ENCODE measurements at places on chromosomes 4 and X.

DNA sequence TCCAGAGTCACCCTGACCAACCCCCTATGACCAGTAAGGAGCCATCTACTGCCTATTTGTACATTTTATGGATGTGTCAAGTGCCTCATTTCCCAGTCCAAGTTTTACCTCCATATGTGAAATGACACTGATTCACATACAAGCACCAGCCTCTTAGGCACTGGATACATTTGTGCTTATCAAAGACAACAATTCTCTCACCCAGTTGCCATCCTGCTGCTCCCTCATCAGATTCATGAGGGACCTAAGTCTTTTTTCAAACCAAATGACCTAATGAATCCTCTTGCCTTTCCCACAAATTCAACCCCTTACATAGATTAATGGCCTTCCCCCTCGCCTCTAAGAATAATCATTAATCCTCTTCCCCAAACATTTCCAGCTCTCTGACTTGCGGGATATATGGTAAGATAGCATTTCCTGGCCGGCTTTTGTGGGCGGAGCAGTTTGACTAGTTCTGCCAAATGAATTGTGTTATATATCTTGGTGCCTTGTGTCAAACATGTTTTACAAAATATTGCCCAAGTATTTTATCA is 233.9 kb downstream of the ARAP2 start:
- no peak for DNase-seq

- DNase-seq: no peak
These were observed 1175.6 kb downstream of the TECRL start for GRCh38 chr4:63233671-63234070.

DNA sequence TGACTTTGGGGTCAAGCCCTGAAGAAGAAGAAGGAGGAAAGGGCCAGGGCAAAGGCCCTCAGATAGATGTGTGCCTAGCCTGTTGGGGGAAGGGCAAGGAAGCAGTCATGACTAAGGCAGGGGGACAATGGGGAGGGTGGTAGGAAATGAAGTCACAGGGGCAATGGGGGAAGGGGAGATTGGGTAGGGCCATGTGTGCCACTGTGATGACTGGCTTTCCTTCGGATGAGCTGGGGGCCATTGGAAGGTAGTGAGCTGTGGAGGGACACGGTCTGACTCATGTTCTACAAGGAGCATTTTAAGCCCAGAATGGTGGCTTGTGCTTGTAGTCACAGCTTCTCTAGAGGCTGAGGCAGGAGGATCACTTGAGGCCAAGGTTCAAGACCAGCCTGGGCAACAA is 642.0 kb downstream of the MID1IP1 start:
- no peak for DNase-seq

DNA sequence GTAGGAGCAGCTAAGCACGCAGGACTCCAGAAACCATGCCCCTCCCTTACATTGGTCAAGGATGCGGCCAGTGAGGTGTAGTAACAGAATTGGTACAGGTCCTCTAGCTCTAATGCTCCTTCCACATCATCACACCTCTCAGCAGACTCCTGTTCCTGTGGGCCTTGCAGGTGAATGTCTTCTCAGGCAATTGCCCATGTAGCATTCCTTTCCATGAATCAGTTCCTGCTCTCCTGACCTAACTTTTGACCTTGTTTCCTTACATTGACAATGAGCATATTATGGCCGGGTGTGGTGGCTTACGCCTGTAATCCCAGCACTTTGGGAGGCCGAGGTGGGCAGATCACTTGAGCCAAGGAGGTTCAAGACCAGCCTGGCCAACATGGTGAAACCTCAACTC is 31.3 kb downstream of the MAP7D3 start:
- no peak for DNase-seq

DNA sequence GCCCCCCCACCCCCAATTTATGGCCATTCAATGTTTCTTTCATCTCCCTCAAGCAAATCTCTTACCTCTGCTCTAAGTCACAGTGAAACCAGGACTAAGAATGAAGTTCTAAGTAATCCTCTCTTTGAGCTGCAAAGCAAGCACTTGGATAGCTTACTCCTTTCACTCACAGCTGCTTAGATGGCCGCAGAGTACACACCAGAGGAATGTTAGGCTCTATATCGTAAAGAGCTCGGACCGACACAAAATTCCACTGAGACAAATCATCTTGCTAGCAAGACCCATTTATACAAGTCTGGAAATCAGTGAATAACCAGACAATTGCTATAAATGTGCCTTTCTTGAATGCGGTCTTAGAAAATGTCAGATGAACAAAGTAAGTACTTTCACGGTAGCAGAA is 135.0 kb downstream of the IDS start:
- DNase-seq: no peak

- no peak for DNase-seq
These were observed 444 bp upstream of the ARHGAP6 start for GRCh38 chrX:11666164-11666563.

DNA sequence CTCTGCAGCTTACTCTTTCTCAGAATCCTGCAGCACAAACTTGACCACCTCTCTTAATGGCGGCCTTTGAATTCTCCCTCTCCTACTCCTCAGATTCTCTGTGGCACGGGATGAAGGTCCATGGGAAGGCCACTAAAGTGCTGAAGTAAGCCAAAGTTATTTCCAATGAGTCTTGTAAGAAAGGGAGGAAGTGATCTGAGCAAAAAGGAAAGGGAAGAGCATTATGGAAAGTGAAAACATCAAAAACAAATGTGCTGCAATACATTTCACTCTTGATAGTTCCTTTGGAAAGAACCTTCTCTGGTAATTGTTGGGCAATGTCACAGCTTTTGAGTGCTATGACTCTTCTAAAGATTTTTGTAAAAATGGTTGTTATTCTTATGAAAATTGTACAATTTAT is 54.3 kb upstream of the CAMK2D start:
- DNase-seq: no peak

- DNase-seq: no peak
These were observed 61.0 kb downstream of the ZCCHC12 start for GRCh38 chrX:118884552-118885138.

DNA sequence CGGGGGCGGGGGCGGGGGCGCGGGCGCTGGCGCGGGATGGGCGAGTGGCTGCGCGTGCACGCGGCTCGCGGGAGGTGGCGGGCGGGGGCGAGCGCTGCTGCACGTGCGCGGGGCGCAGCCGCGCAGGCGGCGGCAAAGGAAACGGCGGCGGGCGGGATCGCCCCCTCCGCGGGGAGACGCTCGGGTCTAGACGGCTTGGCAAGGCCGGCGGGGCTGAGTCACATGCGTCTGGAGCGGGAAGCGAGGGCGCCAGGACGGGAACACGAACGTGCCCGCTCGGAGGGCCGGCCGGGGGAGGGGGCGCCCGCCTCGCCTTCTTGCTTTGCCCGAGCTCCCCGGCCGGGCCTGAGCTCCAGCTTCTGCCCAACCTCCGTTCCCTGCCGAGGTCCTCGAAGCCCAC is 4.3 kb upstream of the HAUS7 start:
- peak; percentile 26 for DNase-seq

DNA sequence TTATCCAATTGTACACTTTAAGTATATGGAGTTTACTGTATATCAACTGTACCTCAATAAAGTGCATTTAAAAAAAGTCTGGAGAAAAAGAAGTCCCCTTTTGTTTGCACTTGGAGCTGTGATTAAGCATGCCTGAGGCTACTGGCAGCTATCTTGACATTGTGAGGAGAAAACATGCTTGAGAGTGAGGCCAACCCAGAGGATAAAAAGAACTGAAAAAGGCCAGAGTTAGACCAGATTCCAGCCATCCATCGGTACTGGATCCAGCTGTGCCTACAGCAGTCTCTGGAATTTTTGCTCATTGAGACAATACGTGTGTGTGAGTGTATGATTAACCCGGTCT is 57.4 kb downstream of the LGI2 start:
- no peak for DNase-seq

GRCh38 chrX:100731441-100732281 is at the start of gene SYTL4:
SYTL4 (minus strand) TSS chrX:100732121; CDS start chrX:100702037, 30,084 bp downstream.
- no peak for DNase-seq

GRCh38 chr4:170988446-170988845 is 824.8 kb upstream of the GALNTL6 start:
- no peak for DNase-seq

DNA sequence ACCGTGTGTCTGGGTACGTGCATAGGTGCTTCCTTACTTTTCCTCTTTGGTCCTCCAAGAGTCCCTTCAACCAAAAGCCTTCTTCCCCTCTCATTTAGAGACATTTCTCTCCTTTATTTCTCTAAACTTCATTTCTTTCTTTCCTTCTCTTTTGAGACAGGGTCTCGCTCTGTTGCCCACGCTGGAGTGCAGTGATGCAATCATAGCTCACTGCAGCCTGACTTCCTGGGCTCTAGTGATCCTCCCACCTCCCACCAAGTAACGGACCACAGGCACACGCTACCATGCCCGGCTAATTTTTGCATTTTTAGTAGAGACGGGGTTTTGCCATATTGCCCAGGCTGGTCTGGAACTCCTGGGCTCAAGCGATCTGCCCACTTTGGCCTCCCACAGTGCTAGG is 42.2 kb downstream of the ACOX3 start:
- DNase-seq: no peak

DNA sequence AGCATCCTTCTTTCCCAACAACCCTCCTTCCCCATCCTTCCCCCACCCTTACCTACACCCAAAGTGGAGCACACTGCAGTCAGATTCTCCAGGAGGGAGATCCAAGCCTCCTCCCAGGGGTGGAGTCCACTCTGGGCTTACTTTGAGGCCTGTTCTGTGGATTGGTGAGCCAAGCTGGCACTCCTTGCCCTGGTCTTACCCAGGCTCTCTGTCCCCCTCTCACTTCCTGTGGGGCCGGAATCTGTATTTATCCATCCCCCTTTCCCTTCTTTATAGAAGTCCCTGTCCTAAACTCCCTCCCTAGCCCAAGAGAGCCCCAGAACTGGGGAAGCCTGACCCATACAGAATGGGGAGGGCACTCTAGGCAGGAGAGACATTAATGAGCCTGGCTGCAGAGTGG is 3.2 kb upstream of the TSPYL2 start:
- DNase-seq: no peak

- DNase-seq: no peak
These were observed 4.3 kb upstream of the SHROOM3 start for GRCh38 chr4:76430519-76431388.

DNA sequence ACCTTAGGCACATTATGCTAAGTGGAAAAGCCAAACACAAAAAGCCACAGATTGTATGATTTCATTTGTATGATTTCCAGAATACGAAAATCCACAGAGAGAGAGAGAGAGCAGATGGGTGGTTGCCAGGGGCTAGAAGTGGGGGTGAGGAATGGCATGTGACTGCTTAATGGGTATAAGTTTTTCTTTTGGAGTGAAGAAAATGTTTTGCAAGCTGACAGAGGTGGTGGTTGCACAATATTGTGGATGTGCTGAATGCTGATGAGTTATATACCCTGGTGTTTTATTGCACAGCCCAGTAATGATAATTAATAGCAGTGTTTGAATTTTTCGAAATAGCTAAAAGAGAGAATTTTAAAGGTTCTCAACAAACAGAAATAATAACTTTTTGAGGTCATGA is 386.1 kb upstream of the HS3ST1 start:
- no peak for DNase-seq

GRCh38 chr4:110671679-110672078 is 48.8 kb upstream of the PITX2 start:
- DNase-seq: no peak

DNA sequence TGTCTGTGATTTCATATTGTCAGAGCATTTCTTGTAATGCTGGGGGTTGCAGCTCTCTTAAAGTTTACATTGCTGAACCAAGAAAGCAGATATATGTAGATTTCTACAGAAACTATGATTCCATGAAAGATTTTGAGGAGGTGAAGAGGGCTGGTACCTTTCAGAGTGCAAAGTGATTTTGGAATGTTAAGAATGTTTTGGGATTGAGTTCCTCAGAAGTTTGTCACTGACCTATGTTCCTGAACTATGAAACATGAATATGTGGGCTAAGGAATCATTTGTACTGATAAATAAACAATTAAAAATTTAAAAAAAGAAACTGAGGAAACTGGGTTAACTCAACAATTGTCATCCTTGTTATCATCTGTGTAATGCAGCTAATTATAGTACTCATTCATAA is 12.3 kb upstream of the CHIC2 start:
- DNase-seq: no peak

DNA sequence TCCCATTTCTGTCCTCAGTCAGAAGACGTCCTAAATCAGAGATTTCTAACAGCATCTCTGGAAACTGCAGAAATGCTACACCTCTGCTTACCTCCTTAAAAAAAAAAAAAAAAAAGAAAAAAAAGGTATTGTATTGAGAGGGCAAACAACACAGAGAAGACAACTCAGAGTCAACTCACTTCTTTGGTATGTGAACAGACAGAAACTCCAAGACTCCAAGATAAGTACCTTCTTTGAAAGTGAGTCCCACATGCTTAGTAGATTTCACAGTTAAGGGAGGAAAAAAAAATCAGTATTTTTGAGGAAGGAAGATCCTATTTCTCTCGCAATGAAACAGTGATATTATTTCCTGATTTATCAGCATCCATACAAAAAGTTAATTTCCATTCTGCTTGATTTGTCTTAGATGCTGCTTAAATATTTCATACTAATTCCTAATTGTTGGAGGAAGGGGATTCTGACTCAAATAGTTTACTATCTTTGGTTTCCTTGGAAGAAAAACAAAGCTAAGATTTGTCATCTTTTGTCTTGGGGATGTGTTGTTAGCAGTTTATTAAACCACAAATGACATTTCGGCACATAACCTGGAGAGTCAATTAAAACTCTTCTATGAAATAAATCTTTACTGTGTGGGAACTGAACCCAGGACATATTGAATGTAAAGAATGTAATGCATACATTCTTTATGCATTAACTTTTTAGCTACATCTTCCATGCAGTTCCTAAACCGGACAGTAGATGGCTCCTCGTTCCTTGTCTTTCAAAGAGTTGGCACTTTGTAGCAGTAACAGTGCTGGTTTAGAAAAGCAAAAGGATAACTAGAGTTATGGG is 4.7 kb downstream of the RASGEF1B start:
- DNase-seq: peak; percentile 32

DNA sequence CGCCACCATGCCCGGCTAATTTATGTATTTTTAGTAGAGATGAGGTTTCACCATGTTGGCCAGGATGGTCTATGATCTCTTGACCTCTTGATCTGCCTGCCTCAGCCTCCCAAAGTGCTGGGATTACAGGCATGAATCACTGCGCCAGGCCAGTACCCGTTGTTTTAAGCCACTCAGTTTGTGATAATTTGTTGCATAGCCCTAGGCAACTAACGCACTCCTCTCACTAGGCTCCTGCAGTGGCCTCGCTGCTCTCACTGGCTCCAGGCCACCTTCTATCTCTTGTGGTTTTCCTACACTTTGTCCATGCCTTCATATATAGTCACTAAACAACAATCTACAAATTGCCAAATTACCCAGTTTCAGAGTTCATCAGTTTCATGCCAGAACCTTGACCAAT is 58.1 kb downstream of the DCHS2 start:
- DNase-seq: no peak

- no peak for DNase-seq
These were observed 48.4 kb downstream of the KCNIP4 start for GRCh38 chr4:21900211-21900610.

DNA sequence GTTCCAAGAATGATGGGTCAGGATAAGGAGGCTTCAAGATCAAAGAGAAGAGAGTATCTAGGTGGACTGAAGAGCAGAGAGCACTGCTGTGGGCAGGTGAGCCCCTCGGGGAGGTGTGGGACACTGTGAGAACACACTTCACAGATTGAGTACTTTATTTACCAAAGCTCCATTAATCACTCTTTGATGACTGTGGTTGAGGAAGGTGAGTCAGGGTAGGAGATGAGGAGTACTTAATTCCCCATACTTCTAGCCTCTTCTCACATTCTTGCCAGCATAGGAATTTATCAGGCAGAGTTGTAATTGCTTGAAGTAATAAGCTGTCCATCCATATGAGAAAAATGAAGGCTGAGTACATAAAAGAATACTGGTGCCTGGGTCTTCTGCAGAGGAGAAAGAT is 375.3 kb downstream of the PCDH10 start:
- DNase-seq: no peak

Data from T-helper 22 cell (primary cell).